ENCODE measurements at places on chromosomes 11 and 22. TPM values are rescaled to one million over a fixed set of nuclear protein-coding genes. Genes with fewer than 3 reads are reported as not detected.

Gene GSC2
- not detected for total RNA-seq

Gene KCNJ4
- total RNA-seq, result not detected

Gene ARHGEF17
- 7.6 TPM for total RNA-seq

Gene MYOD1
- total RNA-seq, result not detected

Gene KRTAP5-11
- total RNA-seq, result not detected

Gene MUC6
- total RNA-seq, result not detected

Gene APOL4
- 1.7 TPM for total RNA-seq

Gene FAM89B
- 26.4 TPM for total RNA-seq
